ENCODE measurements at places on chromosomes 2 and 18.

DNA sequence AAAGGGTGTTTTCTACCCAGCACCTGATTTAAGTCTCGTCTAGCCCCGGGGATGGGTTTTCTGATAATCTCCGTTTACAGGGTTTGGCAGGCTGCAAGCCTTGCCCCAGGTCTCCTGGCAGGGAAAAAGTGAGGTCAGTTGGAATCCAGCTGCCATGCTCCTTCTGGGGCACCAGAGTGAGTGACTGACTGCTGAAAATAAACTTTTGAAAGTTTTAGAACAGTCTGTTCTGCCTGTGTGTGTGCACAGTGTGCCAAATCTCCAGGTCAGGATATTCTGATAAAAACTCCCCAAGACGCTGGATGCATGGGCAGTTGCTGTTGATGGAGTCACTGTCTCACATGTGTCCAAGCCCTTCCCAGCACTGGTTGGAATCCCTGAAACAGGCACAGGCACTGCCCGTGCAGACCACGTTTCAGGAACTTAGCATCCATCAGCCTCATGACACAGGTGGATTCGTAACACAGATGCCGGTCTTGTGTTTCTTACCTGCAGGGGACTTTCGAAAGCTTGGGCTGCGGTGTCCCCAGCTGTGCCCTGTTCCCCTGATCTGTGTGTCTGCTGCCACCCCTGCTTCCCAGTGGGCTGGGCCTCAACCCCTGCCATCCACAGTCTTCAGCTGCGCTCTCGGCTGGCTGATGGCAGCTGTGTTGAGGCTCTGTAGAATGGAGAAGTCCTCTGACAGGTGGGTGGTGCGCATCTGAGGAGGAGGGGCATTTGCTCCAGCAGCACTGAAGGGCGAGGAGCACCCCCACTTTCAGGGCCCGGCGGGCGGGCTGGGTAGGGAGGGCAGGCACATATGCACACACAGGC lies 65.0 kb downstream of the SH3RF3 start:
- DNase-seq: no peak

GRCh38 chr2:227036527-227036926 lies 127.5 kb downstream of the COL4A4 start:
- no peak for DNase-seq

DNA sequence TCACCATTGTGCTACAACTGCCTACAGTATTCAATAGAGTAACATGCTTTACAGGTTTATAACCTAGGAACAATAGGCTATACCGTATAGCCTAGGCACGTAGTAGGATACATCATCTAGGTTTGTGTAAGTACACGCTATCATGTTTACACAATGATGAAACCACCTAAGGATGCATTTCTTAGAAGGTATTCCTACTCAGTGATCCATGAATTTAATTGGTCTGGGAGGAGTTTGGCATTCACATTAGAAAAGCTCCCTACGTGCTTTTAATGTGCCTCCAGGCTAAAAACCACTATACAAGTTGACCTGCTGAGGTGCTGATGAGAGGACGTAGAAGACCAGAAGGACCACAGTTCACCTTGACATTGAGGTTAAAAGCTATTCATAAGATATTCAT lies 154.5 kb upstream of the LRRTM1 start:
- DNase-seq: no peak

DNA sequence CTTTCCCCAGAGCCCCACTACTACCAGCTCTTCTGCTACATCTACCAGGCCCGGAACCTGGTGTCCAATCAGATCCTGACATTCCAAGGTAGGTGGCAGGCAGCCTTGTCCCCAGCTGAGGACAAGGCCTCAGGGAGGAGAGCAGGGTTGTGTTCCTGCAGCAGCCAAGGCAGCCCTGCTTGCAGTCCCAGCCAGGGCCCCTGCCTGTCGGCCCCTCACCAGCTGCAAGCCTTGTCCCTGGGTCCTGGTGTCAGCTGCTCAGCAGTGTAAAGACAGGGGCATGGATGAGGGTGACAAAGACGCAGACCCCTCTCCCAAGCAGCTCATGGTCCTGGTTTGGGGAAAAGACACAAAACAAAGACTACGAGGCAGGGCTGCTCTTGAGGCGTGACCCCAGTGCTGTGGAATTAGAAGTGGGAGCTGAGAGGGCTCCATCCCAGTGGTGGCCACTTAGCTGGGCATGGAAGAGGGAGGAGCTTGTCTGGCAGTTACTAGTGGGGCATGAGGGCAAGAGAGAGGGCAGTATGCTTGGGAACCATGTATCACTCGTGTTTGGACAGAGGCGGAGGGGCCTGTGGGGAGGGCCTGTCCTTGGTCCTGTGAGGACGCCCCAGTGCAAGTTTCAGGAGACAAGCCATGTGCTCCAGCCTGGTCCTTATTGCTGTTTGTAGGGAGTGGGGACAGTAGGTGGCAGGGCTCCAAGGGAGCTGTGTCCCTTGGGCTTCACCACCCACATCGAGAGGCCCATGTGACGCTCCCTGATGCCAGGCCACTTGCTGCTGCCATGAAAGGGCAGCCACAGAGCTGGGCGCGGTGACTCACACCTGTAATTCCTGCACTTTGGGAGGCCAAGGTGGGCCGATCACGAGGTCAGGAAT lies 47.5 kb downstream of the LMAN2L start:
- no peak for DNase-seq

GRCh38 chr18:24427484-24427883 lies 1.0 kb downstream of the IMPACT start:
- DNase-seq: no peak

DNA sequence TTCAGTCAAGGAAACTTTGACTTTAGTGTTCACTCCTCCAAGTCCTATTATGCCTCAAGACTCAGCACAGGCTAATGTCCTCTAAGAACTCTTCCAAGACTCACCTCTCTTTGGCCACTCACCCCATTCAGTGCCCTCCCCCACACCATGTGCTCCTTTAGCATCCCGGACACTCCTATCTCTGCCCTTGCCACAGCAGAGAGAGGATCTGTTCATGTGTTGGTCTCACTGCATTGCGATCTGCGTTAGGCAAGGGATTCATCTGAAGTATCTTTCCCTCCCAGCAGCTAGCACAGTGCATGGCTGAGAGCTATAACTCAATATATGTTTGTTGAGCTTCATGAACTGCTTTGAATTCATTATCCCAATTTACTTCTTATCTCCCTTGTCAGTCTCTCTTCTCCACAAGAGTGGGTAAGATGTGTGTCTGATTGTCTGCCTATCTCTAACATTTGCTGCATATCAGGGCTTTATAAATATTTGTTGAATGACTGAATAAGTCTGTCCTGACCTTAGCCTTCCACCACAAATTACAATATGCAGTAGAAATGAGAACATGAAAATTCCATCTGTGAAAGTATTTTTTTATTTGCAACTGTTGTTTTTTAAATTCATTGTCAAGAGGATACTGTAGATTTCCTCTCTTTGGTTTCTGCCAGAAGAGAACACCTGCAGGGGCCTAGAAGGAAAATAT lies 179.9 kb upstream of the NCKAP5 start:
- no peak for DNase-seq

- no peak for DNase-seq
Observed at GRCh38 chr2:233059797-233060500, at the start of gene INPP5D. TSS of gene INPP5D (plus strand) at chr2:233060342. CDS start at chr2:233060479, 137 bp downstream.

DNA sequence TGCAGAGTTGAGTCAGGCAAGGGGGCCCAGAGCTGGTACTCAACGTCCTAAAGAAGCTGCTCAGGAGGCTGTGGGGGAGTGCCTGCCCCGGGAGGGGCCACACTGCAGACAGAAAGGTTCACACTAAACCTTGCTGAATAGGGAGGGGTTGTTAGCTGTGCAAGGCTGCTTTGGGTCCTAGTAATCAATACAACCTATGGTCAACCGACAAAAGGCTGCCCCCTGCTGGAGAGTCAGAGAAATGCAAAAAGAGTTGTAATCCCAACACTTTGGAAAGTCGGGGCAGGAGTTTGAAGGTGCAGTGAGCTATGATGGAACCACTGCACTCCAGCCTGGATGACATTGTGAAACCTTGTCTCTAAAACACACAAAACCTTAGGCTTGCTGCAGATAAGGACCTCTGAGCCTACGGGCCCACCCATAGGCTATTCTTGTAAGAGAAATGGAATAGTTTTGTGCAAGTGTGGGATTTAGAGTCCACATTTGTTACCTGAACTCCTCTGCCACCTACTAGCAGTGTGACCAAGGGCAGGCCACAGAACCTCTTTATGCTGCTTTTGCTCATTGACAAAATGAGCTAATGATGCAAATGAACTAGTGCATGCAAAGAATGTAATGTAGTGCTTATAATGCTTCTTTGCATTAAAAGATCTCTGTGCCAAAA lies 81.5 kb downstream of the PRPF40A start:
- no peak for DNase-seq

- no peak for DNase-seq
Observed at GRCh38 chr18:33840212-33840593, 262.2 kb downstream of the ASXL3 start.

- no peak for DNase-seq
Observed at GRCh38 chr18:40687399-40687798, 1267.6 kb upstream of the PIK3C3 start.

- DNase-seq: no peak
Observed at GRCh38 chr18:57423821-57424220, 11.4 kb upstream of the ONECUT2 start.

GRCh38 chr2:142824756-142825155 lies 52.7 kb upstream of the KYNU start:
- no peak for DNase-seq

GRCh38 chr2:96325884-96326255 lies 753 bp downstream of the ITPRIPL1 start:
- no peak for DNase-seq

DNA sequence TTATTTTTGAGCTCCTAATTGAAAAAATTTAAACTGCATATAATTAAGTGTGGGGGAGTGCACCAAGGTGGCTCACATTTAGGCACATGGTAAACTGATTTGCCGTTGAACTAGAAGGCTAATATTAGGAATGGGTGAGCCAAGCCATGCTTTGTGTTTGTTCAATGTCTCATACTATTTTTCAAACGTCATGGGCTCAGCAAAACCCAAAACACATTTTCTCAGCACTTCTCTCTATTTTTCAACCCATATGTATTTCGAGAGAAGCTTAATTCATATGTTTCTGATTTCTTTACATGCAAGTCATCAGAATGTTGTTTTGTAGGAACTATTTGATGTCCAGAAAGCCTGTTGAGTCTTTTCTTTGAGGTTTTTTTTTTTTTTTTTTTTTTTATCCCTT lies 291.2 kb downstream of the TCF4 start:
- no peak for DNase-seq

DNA sequence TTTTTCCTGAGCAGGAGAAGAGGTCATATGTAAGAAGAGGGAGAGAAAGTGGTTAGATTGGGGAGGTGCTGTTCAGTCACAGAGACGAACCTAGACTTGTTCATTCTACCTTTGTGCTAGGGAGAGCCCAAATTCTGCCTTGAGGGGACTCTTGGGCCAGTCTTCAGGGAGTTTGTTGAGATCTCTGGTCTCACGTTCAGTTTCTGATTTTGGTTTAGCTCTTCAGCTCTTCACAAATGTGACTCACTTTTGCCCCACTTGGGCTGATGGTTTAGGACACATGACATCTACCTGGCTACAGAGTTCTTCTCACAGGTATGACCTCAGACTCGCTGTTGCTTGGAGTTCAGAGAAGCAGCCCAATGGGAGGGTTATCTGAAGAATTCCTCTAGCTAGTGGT lies 49.2 kb upstream of the DARS1 start:
- DNase-seq: no peak

GRCh38 chr2:72619626-72620025 lies 206.2 kb downstream of the EXOC6B start:
- no peak for DNase-seq

DNA sequence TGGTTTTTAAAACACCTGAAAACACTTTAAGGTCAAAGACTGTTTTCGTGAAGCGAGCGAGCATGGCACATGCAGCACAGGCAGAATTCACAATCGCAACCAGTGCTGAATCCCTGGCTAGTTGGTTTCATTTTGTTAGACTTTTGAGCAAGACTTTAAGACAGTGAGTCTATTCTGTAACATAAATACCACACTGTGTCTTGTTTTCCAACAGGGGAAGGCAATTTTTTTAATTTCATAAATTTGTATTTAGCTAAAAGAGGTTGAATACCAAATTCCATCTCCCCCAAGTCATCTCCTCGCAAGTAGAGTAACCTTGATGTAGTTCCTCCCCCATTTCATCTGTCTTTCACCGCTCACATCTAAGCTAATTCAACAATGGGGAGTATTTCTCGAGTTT lies 1.4 kb downstream of the CERKL start:
- DNase-seq: no peak

- DNase-seq: no peak
Observed at GRCh38 chr2:33209976-33210375, 263.2 kb downstream of the LTBP1 start.

DNA sequence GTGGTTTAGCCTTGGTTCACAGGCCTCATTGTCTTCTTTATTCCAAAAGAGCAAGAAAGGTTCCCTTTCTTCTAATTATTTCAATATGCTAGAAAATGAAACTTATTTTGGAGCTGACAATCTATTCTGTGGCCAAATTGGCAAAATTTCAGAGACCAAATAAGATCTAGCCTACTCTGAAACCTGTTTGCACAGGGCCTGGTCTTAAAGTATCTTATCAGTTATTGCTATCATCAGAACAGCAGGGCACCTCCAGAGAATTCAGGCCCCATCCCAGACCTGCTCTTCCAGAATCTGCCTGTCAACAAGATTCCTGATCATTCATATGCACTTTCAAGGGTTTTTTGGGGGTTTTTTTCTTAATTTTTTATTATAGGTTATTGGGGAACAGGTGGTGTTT lies 198.7 kb downstream of the ANAPC1 start:
- no peak for DNase-seq

- no peak for DNase-seq
Observed at GRCh38 chr18:49859021-49859359, 45.7 kb upstream of the ACAA2 start.

Measured in putamen (tissue), 1 donor.